GM19239 (cell line): ENCODE measurements at places on chromosomes 6 and 20.

DNA sequence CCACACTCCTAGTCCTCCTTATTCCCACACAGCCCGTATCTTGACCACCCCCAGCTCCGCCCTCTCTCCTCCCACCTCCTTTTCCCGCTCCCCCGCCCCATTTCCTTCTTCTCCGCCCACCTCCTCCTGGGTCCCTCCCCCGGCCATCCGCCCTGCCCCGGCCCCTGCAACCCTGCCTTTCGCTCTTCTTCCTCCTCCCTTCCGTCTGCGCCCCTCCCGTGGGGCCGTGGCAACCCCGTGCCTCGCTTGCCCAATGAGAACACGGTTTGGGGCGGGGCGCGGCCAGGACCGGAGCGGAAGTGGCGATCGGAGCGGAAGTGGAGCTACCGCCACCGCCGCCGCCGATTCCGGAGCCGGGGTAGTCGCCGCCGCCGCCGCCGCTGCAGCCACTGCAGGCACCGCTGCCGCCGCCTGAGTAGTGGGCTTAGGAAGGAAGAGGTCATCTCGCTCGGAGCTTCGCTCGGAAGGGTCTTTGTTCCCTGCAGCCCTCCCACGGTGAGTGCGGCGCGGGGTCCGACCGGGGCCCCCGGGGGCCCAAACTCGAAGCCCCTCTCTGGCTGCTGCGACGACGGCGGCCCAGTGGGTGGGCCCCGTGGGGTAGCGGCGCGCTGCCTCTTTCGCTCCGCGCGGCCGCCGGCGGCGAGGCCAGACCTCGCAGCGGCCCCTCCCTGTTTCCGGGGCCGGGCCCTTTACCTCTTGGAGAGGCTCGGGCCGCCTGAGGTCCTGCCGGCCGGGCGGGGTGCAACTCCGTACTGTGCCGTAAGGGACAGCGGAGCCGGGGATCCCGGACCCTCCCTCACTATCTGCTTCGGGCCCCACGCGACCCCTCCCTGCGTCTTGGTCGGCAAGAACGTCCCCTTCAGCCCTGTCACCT lies at the start of gene YWHAB:
TSS of gene YWHAB (plus strand) at position 314 of the 874 bp plus-strand sequence. CDS start 15,829 bp downstream, outside the sequence.
- peak; percentile 85 for DNase-seq

- no peak for DNase-seq
These were observed 71.3 kb upstream of the TOX2 start for GRCh38 chr20:43843096-43843964.

GRCh38 chr6:8352335-8352965 lies 82.9 kb downstream of the SLC35B3 start:
- no peak for DNase-seq

GRCh38 chr6:3237761-3238662 lies 10.6 kb upstream of the TUBB2B start:
- DNase-seq = no peak

GRCh38 chr6:116088946-116089345 lies 11.7 kb upstream of the NT5DC1 start:
- no peak for DNase-seq

DNA sequence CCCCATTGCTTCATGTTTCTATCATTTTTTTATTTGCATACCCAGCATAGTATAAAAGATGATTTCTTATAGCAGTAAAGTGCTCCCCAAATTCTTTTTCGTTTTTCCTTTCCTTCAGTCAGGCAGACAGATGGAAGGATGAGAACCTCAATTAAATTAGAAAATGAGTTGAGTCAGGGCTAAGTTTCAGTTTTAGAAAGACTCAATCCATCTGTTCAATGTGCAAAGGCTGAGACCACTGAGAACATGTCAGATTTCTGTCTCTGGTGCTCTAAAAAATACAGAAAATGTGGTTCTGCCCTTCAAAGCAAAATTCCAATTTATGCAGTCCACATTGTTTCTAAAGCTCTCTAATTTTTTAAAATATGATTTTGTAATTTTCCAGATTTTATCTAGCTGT lies 257.6 kb upstream of the HS3ST5 start:
- no peak for DNase-seq

- DNase-seq = no peak
These were observed 46.7 kb downstream of the MAP1LC3A start for GRCh38 chr20:34604980-34605788.

DNA sequence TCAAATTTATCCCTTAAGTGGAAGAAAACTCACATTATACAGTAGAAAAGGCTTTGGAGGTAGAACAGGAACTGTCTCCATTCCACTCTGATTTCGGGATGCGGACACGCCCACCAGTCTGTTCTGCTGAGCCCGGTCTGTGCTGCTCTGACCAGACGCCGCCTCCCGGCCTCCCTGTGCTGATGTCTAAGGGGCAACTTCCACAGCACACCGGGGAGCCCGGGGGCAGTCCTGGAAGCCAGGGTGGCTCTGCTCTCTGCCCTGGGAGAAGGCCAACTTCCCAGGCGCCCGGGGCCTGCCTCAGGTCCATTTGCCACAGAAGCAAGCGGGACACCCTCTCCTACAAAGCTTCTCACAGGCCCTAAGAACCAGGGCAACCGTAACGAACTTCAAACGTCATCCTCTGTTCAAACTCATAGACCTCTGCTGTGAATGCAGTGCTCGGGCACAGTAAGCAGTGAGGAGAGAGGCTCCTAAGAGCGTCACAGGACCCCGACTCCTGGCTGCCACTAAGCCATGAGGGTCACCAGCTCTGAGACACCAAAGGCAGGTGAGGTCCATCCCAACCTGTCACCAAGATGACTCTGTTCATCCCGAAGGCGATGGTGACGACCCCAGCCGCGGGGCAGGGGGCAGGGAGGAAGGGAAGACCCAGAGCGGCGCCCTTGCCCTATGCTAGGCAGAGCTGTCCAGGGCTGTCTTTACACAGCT lies 5.6 kb downstream of the TAF4 start:
- DNase-seq = no peak

DNA sequence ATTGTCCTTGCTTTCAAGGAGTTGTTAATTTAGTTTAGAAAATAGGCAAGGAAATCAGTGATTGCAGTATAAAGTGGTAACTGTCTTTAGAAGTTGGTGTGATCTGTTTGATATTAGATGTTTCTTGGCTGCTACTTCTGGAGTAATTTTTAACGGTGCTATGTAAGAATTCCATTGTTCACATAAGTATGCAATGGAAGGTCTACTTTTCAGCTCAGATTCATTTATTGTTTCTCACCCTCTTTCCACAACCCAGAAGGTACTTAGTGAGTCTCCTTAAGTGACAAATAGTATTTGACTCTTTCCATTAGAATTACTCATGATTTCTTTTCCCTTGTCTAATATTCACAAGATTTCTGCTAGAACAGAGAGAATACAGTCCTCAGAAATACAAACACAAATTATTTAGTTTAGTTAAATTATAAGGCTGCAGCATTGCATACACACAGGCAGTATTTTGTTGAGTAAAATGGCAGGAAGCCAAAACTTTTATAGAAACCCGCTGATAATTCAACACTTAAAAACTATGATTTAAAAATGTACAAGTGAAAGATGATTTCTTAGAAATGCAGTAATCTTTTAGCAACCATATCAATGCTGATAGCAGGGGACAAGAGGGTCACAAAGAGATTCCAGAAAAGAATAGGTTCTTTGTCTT lies 554.3 kb downstream of the CD109 start:
- DNase-seq = no peak

- no peak for DNase-seq
These were observed 431.9 kb upstream of the GJE1 start for GRCh38 chr6:141700819-141701218.

DNA sequence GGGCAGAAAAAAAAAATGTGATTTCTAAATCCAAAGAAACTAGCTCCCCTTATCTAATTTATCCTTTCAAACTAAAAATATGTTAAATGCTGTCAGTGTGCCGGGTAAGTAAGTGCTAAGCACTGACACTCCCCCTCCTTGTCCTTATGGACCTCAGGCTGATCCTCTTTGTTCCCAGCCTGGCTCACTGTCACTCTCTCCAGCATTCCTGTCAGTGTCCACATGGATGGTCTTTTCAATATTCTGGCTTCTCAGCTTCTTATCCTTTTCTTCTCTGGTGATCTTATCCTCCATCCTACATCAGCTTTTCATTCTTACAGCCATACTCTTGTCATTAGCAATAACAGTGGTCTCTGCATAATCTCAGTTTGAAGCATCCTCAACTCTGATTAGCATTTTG lies 55.0 kb downstream of the BCKDHB start:
- no peak for DNase-seq

DNA sequence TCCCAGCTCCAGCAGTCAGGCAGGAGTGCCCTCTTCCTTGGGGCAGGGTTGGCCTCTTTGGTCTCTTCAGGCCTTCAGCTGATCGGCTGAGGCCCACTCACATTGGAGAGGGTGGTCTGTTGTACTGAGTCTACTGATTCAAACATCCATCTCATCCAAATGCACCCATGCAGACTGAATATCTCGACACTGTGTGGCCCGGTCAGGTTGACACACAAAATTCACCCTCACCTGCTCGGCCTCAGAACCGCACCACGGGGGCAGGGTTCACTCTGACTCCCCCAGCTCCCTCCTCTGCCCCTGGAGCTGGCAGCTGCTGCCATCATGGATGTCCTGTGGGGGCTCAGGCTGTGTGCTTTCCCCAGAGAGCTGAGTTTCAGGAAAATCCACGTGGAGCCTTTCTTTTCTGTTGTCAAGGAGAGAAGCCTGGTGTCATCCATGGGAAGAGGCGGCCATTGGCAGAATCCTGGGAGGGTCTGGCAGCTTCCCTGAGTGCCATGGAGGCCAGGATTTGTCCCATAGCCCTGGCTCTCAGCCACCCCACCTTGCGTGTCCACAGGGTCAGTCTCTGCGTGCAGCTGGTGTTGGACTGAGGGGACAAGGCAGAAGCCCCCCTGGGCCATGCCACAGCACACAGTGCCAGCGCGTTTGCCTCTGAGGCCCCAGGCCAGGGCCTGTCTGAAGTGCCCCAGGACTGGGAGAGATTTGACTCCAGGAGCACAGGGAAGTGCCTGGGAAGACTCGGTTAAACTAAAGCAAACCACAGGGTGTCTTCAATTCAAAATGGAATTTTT lies 114.1 kb downstream of the ERMARD start:
- DNase-seq = no peak

GRCh38 chr6:10166031-10166430 lies 248.8 kb downstream of the TFAP2A start:
- no peak for DNase-seq

DNA sequence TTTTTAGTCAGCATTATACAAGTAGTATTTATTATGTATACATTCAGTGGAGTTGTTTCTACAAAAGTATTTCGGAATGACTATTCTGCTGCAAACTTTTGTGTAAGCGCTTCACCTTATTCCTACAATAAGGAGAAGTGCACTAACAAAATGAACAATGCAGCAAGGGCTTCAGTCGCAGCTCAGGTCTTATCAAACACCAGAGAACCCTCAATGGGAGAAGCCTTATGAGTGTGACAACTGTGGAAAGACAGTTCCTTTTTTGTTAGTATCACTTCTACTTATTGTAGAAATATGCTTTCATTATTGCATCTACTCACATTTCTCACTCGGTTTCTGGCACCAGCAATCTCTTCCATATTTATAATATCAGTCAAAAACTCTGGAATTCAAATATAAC lies 18.8 kb downstream of the ZKSCAN3 start:
- no peak for DNase-seq

DNA sequence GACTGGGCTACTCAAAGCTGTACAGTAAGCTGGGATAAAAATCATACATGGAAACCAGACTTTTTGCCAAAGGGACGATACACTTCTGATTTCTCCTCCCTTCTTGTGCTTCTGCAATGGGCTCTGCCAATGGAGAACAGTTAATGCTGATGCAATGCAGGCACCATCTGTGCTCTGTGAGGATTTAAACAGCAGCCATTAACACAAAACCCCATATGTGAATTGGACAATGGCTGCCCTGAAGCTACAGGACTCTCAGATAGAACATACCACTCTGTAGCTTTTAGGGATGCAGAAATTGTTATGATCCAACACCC lies 71.9 kb downstream of the GJA10 start:
- DNase-seq = no peak

DNA sequence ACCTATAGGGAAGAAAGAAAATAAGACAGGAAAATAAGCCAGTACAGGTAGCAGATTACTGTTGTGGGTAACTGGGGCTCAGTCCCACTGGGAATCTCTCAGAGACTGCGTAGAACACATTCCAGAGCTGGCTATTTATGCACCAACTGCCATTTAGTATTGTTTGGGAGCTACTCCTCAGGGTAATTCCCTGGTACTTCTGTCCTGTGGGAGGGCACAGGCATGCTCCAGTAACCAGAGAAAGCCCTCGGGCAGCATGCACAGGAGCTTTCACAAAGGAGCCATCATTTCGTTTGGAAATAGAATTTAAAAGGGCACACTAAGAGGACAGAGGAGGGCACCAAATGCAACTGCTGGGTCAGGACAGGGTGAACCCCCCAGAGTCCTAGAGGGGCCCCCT lies 148.0 kb upstream of the LRFN2 start:
- DNase-seq = no peak

GRCh38 chr6:159104931-159105330 lies 60.1 kb upstream of the TAGAP start:
- DNase-seq = no peak

- DNase-seq = peak; percentile 48
These were observed 44.3 kb downstream of the CTCFL start for GRCh38 chr20:57480444-57481160.

DNA sequence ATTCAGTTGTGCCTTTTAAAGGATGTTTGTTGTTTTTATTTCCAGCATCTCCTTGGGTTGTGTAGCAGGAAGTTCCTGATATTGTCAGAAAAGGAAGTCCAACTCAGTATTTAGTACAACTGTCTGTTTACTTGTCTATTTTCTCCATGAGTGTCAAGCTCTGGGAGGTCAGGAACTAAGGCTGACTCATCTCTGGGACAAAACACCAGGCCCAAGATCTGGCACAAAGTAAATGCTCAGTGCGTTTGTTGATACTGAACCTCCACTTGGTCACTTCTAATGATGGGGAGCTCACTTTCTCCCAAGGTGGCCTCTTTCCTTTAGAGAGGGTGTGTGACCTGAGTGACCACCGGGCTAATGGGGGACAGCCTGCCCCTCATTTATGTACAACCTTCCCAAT lies 12.6 kb upstream of the PIGU start:
- no peak for DNase-seq

GRCh38 chr6:154169193-154169847 lies 130.3 kb downstream of the OPRM1 start:
- DNase-seq = no peak

GRCh38 chr6:29617782-29618554 lies 15.0 kb downstream of the GABBR1 start:
- no peak for DNase-seq

- no peak for DNase-seq
These were observed 18.7 kb downstream of the BPHL start for GRCh38 chr6:3137057-3137777.

DNA sequence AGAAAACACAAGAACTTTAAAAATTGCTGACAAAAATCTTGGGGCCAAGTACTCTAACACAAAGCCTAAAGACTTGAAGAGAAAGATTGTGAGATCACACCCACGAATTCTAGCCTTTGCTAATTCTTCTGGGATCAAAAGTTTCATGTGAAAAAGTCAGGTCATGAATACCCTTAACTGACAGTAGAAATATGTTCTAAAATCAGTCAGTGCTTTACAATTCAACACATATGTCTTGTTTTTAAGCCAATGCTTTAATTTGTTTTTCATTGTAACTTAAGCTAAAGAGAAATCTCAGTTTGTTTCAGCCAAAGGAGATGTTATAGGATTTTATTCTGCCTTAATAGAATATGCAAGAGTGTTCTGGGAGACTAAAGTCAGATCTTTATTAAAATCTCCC lies 78.2 kb upstream of the PLEKHG1 start:
- no peak for DNase-seq

GRCh38 chr6:15510536-15511247 lies 152.1 kb downstream of the DTNBP1 start:
- no peak for DNase-seq

- no peak for DNase-seq
These were observed 1.5 kb downstream of the PYGB start for GRCh38 chr20:25249198-25249931.
